ENCODE measurements at places on chromosomes 3 and 15.

DNA sequence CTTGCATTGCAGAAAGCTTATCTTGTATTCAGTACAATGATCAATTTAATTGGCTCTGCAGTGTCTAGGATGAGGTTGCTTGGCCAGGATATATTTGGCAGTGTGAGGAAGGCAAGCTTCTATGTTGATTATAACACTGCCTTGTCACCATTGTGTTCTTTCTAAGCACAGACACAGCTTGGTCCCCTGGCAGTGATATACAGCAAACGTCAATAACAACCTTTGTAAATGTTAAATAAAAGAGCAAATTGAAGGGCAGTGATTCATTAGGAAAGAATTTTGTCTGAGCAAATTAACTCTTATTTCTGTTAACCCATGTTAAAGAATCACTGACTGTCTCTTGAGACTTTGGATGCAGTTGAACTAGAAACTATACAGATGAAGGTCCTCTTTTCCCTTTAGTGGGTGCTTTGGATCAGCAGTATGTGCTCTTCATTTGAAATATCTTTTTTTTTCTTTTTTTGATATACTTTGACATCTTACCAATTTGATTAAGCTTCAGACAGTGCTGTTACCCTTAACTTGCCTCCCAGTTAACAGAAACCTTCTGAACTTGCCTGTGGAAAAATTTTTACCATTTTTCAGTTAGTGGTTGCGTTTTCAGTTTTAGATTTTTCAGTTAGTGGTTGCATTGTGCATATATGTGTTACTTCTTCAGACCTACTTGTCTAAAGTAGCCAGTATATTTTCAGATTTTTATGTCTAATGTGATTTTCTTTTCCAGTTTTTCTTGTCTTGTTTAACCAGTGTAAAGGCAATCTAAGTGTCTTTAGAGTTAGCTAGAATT lies 199.8 kb downstream of the TCF12 start:
- no peak for DNase-seq

DNA sequence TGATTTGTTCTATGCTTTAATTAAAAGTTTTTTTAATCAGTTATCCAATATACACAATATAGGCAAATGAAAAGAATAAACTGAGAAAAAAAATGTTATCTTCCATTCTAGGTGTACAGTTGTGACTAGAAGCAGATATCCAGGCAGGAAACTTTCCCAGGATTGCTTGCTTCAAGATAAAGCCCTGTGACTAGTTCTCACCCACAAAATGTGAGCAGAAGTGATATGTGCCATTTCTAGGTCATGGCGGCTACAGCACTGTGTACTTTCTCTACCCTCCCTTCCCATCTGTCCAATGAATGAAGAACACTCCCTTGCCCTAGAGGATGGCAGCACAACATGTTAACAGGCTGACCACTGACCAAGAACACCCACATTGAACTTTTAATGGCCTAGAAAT lies 110.5 kb upstream of the STT3B start:
- DNase-seq: no peak

DNA sequence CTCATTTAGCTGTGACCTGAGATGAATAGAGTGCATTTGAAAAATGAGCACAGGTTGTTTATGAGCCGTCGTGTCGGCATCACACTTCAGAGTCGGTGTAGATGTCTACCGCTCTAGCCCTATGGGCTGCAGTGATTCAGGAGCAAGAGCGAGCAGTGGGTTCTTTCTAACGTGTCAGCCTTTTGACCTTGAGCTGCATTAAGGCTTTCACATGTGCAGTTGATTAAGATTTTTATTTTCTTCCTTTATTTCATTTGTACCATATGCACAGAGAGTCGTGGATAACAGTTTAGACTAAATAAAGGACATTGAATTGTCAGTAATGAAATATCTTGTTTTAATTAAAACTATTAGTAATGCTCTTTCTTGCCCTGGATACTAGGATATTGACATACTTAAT lies 368.2 kb downstream of the PTPRG start:
- no peak for DNase-seq

DNA sequence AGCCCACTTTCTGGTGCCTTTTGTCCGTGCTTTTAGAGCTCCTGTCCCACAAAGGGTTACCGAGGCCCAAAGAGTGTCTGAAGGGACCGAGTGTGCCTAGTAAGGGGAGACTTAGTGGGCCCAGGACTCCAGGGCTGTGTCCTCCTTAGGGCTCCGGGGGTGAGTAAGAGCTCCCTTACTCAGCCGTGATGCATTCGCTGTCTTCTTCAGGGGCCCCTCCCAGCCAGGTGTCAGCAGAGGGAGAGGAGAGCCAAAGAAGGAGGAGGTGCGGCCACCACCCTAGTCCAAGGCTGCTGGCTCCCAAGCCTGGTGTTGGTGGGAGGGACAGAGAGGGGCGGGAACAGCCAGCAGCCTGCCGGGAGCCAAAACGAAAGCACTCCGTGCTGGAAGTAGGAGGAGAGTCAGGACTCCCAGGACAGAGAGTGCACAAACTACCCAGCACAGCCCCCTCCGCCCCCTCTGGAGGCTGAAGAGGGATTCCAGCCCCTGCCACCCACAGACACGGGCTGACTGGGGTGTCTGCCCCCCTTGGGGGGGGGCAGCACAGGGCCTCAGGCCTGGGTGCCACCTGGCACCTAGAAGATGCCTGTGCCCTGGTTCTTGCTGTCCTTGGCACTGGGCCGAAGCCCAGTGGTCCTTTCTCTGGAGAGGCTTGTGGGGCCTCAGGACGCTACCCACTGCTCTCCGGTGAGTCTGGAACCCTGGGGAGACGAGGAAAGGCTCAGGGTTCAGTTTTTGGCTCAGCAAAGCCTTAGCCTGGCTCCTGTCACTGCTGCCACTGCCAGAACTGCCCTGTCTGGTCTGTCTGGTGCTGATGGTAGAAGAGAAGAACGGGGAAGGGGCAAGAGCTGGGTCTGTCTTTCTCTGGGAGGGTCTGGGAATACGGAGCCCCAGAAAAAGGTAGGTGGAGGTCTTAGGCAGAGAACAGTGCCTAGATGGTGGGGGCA lies at the start of gene IL17RC:
Gene IL17RC, plus strand, starts transcription at position 365 of the 947 bp plus-strand sequence. Its CDS starts 218 bp downstream, at position 583.
- peak; percentile 62 for DNase-seq

DNA sequence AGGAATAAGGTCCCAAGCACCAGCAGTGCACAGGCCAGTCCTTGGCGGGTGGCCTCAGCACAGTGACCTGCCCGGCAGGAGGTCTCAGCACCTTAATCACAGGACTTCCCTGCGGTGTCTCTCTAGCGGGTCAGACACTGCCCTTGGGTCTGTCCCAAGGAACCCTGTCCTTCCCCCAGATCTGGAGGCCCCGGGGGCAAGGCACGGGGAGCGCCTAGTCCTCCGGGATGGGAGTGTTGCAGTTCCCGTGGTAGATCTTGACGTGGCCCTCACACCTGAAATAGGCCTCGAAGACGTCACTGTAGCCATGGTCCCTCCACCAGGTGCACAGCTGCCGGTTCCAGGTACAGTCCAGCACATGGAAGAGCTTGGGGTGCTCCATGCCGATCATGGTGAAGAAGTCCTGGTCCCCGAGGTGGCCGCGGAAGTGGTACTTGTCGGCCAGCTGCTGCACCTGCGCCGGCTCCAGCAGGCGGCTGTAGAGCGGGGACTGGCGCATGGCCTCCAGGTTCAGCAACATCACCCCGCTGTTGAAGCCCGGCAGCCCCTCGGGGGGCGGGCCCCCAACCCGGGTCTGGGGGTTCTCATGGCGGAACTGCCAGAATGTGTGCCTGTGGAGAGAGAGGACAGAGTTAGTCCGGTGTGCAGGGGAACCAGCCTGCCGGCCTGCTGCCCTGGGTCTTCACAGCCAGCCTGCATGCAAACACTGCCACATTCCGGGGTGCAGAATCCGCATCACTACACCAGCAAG lies 201.3 kb downstream of the XXYLT1 start:
- DNase-seq: no peak

DNA sequence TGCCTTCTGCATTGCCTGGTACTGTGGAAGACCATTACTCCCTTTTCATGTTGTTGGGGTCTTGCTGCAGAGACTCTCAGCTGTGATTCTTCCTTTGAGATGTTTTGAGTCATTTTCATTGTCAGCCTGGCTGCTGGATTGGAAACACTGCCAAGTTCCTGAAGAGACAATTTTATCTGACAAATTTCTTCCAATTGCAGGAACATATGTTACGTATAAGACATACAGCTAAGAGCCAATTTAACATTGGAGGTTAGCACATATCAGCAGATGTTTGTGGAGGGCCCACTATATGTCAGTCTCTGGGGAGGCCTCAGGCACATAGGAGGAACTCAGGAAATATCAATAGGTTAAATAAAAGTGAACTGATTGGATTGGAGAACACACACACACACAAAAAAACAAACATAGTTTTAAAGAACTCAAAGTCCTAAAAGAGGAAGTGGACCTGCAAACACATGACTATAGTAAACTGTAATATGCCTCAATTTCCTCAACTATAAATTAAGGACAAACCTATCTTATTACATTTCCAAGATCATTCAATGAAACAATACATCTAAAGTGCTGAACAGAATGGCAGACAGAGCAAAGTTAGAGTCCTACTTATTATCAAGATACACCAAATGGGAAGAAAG lies 172.3 kb downstream of the MYRIP start:
- DNase-seq: no peak

DNA sequence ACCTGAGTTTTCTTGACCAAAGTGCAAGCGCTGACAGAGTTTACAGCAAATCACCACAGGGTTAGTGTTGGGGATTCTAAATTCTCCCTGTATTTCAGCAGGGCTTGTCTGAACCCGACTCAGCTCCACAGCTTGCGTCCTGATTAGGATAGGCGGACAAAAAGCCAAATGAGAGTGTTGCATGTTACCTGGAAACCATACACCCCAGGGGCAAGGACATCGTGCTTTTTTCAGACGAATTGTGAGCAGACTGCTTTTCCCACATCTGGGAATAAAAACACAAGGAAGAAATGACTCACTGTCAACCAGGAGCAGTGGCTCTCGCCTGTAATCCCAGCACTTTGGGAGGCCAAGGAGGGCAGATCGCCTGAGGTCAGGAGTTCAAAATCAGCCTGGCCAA lies 3.0 kb downstream of the DZIP1L start:
- no peak for DNase-seq

- no peak for DNase-seq
These were observed 21.9 kb upstream of the SQOR start for GRCh38 chr15:45612790-45613415.

- no peak for DNase-seq
These were observed 977.3 kb downstream of the TBL1XR1 start for GRCh38 chr3:176219970-176220369.

- no peak for DNase-seq
These were observed 64.9 kb upstream of the DCBLD2 start for GRCh38 chr3:98966434-98966833.

DNA sequence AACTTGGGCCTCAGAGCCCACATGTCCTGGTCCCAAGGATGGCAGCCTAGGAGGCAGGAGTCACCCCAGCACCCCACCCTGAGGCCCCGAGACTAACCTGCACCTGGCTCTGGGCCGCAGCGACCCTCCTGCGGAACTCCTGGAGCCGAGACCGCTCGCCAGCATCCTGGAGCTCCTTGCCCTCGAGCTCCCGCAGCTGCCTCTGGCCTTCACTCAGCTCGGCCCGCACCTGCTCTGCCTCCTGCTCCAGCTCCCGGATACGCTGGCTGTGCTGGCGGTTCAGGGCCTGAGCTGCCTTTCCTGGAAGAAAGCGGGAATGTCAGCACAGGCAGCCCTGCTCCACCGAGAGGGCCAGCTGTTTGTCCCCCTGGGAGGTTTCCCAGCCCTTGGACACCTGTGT lies 13.2 kb downstream of the KIF7 start:
- no peak for DNase-seq

All from stimulated activated CD8-positive, alpha-beta memory T cell treated with anti-CD3 and anti-CD28 coated beads, Interleukin-4, amount 100 ng/mL, for 48 hours (primary cell).